ENCODE measurements at places on chromosomes 3 and 15.

GRCh38 chr15:84805221-84805620 is 11.9 kb upstream of the ALPK3 start:
- no peak for DNase-seq

GRCh38 chr3:157713101-157713500 is 209.9 kb upstream of the VEPH1 start:
- no peak for DNase-seq

DNA sequence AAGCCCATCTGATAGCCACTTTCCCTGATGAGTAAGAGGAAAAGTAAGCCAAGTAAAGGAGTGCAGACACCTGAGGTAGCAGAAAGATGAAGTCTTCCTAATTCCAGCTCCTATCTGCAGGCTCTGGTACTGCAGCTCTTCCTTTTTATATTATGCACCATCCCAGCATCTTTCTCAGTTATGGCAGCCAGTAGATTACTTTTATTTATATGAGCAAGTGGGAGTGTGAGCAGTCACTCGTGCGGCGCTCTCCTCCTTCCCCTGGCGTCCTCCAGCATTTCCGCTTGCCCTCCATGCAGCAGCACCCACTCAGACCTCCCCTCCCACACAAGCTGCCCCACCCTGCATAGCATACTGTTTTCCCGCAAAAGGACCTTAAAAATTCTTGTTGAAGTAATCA is 465.9 kb upstream of the DPPA4 start:
- DNase-seq, result no peak

GRCh38 chr3:133620066-133620784 is 41.5 kb downstream of the TOPBP1 start:
- no peak for DNase-seq

- no peak for DNase-seq
These were observed 16.3 kb downstream of the ZBTB38 start for GRCh38 chr3:141384575-141384974.

DNA sequence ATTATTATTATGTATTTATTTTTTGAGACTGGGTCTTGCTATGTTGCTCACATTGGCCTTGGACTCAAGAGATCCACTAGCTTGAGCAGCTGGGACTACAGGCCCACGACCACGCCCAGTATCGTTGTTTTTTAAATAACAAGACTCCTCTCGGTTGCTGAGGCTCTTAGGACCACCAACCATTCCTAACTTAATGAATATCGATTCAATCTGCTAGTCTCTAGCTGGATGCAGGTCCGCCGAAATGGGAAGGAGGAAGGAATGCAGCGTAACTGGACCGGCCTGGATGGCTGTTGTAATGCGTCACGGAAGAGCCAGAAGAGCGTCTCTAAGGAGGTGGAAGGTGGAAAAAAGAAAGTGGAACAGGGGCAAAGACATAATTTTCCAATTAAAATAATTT is 1.7 kb downstream of the ANXA2 start:
- no peak for DNase-seq

GRCh38 chr3:18279226-18279737 is 145.9 kb downstream of the SATB1 start:
- no peak for DNase-seq

DNA sequence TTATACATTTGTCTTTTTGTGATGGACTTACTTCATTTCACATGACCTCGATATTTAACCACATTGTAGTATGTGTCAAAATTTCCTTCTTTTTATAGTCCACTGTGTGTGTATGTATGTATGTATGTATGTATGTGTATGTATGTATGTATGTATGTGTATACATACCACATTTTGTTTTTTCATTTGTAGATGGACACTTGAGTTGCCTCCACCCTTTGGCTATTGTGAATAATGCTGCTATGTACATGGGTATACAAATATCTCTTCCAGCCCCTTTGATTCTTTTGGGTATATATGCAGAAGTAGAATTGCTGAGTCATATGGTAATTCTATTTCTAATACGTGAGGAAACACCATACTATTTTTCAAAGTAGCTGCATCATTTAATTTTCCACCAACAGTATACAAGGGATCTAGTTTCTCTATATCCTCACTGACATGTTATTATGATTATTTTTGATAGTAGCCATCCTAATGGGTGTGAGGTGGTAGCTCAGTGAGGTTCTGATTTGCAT is 228.2 kb downstream of the OPA1 start:
- no peak for DNase-seq

GRCh38 chr3:101184111-101184510 is 136.3 kb downstream of the IMPG2 start:
- DNase-seq, result no peak

DNA sequence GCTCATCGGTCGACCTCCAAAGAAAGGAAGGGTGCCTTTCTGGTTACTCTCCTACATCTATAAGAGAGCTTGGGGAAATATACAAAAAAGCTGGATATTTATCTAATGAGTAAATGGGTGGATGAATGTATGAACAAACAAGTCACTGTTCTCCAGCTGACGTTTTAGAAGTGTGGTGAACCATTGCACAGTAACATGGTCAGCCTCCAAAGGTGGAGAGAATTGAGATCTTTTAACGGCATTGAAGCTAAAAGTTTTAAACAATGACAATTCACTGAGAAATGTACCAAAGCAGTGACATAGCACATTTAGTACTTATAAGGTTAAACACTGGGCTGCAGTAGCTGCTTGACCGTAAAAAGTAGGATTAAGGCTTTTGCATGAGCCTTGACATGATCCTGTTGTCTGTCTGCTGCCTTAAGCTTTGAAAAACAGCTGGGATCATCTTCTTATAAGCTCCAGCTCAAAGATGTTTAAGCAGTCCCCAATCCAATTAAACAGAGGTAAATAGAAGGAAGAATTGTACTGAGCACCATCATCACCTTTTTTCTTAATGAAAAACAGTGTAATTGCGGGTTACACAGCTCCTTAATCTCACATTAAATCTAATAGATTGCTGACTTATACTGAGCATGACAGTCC is 222.9 kb downstream of the WDR72 start:
- no peak for DNase-seq

- DNase-seq, result no peak
These were observed 486 bp downstream of the LSG1 start for GRCh38 chr3:194671511-194671899.

GRCh38 chr3:133956982-133957381 is 61.3 kb upstream of the RAB6B start:
- DNase-seq, result no peak

- no peak for DNase-seq
These were observed 304.3 kb upstream of the DPH6 start for GRCh38 chr15:35850284-35850683.

- no peak for DNase-seq
These were observed 14.1 kb downstream of the TEX264 start for GRCh38 chr3:51684971-51685751.

- DNase-seq, result no peak
These were observed 34.8 kb upstream of the EOMES start for GRCh38 chr3:27756877-27757276.

DNA sequence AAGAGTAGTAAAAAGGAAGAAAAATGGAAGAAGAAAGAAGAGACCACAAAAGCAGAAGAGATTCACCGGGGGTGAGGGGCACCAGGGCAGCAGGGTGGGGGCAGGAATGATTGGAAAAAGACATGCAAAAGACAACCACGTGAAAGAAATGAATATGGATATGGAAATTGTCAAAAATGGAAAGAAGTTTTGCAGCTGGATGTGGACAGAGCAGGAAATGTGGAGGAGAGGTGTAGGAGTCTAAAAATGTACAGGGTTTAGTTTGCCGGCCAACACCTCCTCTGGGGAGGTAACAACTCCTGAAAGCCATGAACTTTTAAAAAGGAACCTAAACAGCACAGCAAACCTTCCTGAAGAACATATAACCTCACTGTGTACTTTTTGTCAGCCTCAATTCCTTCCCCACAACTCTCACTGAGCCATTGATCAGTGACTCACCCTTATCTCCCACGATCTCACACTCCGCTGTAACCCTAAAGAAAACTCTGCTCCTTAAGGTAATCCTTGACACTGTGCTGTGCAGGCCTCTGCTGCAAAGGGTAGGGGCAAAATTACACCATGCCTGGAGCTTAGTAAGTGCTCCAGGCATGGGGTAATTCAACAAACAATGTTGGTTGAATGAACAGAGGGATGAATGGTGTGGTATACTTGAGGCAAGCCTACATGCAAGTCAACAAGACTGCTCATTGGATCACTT is 100.2 kb upstream of the BOC start:
- DNase-seq, result peak; percentile 18

DNA sequence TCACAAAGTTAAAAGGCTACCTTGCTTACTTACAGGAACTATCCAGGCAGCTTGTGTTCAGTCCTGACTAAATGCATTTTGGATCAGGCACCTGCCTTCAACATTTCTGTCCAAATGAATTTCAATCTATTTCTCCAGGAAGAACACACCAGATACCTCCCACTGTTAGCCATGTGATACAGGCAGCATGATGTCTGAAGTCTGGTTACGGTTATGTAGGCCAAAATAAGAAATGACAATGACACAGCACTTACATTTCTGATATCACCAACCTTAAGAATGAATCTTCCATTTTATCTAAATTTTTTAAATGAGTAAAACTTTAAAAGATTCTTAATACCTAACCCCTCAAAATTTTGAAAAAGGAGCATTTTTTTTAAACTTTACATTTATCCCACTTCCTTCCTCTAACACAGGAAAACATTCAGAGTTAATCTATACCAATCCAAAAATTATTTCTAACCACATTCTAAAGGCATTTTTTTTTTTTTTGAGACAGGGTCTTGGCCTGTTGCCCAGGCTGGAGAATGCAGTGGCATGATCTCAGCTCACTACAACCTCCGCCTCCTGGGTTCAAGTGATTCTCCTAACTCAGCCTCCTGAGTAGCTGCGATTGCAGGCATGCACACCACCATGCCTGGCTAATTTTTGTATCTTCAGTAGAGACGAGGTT is at the start of gene MAP4:
TSS of gene MAP4 (minus strand) at position 116 of the 673 bp plus-strand sequence. CDS start 17,556 bp downstream, outside the sequence.
- no peak for DNase-seq

DNA sequence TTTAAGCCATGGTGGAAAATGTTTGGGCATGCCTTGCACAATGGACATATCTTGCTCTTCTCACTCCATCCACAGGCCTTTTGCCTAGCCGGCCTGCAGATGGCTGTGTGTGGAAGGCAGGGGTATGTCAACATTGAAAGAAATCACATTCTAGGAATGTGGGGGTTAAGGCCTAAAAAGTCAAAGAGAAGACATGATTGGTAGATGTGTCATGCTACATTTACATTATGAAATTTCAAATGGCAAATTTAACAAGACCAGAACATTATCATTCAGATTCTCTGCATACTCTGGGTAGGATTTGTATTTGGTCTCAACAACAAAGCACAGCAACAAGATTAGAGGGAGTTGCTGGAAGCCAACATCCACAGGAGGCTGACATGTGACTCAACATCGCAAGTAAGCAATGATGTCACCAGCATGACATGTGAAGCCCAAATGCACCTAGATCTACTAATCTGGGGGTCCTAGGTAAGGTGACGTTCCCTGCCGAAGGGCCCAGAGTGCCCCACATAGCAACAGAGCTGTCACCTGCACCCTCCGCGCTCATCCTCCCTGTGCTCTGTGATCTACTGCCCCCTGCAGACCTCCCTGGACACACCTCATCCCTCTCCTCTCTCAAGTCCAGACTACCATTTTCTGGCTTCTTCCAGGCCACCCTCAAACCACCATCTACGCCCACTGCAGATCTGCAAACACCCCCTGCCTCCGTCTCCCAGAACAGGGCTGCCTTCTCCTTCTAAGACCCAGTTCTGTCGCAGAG is 39.4 kb downstream of the CLDN18 start:
- no peak for DNase-seq

DNA sequence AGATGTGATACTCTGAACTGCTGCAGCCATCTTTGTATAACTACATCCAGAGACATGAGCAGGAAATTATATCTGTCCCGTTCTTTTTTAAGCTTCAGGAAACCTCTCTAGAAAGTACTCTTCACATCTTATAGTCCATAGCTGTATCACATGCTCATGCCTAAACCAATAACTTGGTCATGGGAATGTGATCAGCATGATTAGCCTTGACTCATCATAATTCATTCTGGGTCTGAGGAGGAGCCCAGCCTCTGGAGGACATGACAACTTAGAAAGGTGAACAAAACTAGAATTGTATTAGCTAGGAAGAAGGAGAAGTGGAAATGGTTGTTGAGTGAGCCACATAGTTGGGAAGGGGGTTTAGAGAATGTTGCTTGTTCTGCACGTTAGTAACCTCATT is 12.9 kb downstream of the PPM1L start:
- DNase-seq, result no peak

GRCh38 chr3:106711650-106712049 is 665.6 kb upstream of the CCDC54 start:
- DNase-seq, result peak; percentile 73

DNA sequence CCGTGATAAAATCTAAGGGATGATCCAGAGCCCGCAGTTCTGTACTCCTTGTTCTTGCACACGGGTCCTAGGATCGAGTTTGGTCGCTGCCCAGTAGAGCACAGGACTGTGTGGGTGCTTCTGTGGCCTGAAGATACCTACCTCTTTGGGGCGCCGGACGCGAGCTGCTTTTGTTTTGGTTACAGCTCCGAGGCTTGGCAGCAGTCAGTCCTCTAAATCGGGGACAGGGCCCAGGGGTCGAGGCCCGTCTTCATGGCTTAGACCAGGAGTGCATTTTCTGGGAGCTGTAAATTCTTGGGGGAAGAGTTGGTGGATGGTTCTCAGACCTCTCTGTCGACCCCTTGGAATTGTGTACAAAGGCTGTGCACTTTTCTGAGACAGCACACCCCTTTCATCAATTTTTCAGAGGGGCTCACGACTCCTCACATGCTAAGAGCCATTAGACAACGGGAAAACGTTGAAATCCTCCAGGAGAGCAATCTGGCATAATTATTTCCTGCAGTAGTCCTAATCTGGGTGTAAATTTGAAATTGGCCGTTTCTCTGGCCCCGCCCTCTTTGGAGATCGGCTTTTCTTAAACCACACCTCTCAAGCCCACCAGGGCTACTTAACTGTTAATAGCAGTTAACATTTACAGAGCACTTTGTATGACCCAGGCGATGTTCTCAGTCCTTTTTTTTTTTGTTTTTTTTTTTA is 928 bp downstream of the CEP97 start:
- no peak for DNase-seq

- DNase-seq, result no peak
These were observed 15.8 kb upstream of the RARB start for GRCh38 chr3:25412269-25412668.

DNA sequence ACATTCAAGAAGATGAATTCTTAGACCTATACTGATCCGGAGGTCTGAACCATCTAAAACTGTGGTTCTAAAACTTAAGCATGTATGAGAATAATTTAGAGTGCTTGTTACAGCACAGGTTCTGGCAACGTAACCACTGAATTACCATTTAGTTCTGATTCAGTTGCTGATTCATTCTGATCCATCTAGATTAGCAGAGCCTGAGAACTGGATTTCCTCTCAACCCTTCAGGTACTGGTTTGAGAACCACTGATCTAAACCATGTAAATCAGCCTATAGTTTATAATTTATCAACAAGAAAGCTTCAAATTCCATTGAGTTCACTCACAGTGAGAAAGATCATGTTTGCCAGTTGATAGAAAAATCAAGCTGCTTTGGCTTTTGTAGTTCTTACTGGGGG is 1001.1 kb upstream of the EPHA6 start:
- no peak for DNase-seq

GRCh38 chr3:62318752-62319569 is 54.4 kb downstream of the FEZF2 start:
- peak; percentile 54 for DNase-seq

- no peak for DNase-seq
These were observed 67.6 kb upstream of the GCNT3 start for GRCh38 chr15:59543721-59544547.
